Inflammatory macrophage treated with lipopolysaccharide for 1 hour (primary cell): ENCODE measurements at places on chromosomes 4 and X.

GRCh38 chr4:105896984-105897775 is 1.9 kb downstream of the NPNT start:
- no peak for DNase-seq

- DNase-seq, result no peak
Observed at GRCh38 chr4:45004847-45005565, 278.6 kb upstream of the GNPDA2 start.

GRCh38 chrX:38654302-38654701 is 93.0 kb downstream of the TSPAN7 start:
- DNase-seq, result no peak

DNA sequence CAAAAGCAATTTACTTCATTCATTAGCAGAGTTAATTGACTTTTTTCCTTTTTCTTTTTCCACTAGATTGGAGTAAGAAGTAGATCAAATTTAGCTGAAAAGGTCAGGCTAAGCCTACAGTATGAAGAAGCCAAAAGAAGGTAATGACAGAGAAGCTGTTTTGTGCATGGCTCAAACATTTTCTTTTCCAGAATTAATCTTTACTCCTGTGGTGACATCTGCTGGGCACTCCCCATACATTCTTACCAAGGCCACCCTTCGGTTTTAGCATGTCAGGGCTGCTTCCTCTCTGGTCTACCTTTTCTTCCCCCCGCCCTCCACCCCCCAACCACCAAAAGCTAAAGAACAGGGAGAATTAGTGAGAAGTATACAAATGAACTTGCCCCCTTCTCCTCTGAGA is 70.2 kb downstream of the CLDN22 start:
- peak; percentile 54 for DNase-seq
